ENCODE measurements at places on chromosomes 7 and 10.

DNA sequence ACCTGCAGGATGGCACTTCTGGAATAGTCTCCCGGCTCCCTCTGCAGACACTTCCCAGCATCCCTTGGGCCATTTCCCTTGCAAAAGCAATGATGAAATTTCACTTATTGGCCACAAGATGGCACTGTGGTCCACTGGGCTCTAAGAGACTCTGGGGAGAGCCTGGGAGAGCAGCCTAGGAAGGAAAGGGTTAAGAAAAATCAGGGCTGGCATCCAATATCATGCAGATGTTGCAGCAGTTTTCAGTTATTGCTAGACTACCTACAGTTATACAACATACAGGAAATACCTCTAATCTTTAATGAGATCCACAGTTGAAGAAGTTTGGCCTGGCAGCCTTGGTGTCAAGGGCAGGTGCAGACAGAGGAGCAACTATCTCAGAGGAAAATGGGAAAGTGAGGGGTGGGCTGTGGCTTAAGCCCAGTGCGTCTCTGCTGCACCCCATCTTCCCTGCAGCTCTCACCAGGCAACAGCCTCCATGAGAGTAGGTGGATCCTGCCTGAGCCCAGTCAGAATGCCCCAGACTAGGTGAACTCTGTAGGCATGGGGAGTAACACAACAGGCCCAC, 100.2 kb upstream of the PRSS58 start:
- no peak for DNase-seq

- no peak for DNase-seq
Measured at GRCh38 chr7:22849662-22850061, 27.0 kb upstream of the TOMM7 start.

GRCh38 chr7:24908166-24908565, 71.8 kb downstream of the OSBPL3 start:
- no peak for DNase-seq

DNA sequence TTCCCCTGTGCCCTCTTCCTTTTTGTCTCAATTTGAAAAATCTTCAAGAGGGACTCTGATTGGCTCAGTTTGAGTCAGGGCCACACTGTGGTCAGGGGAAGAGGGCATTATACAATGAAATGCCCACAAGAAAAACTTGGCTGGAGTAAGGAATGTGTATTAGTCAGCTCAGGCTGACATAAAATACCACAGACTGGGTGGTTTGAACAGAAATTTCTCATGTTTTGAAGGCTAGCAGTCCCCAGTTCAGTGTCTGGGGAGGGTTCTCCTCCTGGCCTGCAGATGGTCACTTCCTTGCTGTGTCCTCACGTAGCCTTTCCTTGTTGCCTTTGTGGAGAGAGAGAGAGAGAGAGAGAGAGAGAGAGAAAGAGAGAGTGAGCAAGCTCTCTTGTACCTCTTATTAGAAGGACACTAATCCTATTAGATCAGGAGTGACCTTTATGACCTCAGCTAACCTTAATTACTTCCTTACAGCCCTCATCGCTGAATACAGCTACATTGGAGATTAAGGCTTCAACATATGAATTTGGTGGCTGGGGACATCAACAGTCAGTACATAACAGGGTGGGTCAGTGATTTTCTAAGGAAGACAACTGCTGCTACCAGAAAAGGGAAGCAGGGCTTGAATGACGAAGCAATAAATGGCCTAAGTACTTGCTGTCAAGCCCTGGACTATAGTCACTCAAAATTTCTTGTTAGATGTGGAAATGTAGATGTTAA, 25.8 kb upstream of the FAM13C start:
- DNase-seq: no peak

DNA sequence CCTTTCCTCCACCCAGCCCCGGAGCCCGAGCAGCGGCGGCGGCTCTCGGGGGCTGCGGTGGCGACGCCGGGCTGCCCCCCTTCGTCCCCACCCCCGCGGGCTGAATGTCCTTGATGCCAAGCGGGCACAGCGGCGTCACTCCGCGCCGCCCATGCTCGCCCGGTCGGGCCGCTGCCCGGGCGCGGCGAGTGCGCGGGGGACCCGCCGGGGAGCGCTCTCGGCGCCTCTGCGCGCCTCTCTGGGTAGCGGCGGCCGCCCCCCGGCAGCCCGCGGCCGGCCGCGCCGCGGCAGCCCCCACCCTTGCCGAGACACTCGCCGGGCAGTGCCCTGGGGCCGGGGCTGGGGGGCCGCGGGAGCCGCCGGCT, 433 bp upstream of the PLXNA4 start:
- DNase-seq: no peak

DNA sequence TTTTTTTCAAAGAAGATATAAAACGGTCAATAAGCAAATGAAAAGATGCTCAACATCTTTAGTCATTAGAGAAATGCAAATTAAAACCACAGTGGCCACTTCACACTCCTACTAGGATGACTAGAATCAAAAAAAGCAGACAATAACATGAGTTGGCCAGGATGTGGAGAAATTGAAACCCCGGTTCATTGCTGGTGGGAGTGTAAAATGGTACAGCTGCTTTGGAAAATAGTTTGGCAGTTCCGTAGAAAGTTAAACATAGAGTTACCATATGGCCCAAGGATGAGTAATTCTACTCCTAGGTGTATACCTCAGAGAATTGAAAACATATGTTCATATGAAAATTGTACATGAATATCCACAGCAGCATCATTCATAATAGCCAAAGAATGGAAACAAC, 573.3 kb downstream of the GALNT17 start:
- DNase-seq: no peak

- no peak for DNase-seq
Measured at GRCh38 chr10:74738985-74739567, 87.3 kb upstream of the KAT6B start.

Measured in stimulated activated CD4-positive, alpha-beta T cell treated with anti-CD3 and anti-CD28 coated beads, TNF-alpha, amount 100 ng/mL, for 1 hour (primary cell).